Activated CD4-positive, alpha-beta T cell treated with anti-CD3 and anti-CD28 coated beads, Interleukin-2, amount 50 U/mL, for 1 hour (primary cell): ENCODE measurements at places on chromosomes 7 and 10.

DNA sequence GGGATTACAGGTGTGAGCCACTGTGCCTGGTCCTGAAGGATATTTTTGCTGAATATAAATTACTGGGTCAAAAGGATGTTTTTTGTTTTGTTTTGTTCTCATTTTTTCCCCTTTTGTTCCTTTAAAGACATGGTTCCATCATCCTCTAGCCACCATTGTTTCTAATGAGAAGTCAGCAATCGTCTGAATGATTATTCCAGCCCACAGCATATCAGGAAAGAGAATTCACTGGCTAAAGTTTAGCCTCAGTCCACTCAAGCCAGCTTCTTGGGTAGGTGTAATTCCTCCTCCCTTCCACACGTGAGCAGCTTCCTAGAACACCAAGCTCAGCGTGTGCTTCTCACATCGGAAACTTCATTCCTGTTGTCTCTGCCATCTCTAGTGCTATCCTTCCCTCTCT lies 112.8 kb upstream of the INSIG1 start:
- DNase-seq: no peak

GRCh38 chr10:61986788-61987492 lies 85.4 kb downstream of the ARID5B start:
- no peak for DNase-seq

- DNase-seq: no peak
These were observed 63.8 kb upstream of the SMNDC1 start for GRCh38 chr10:110368556-110368955.

- no peak for DNase-seq
These were observed 26.5 kb downstream of the GTF2IRD1 start for GRCh38 chr7:74479961-74480829.

GRCh38 chr10:102511583-102512274 lies 8.0 kb downstream of the SUFU start:
- no peak for DNase-seq

- DNase-seq: no peak
These were observed 46.1 kb upstream of the SLC35B4 start for GRCh38 chr7:134362587-134363483.
